Left lobe of liver (tissue), 2 donors: ENCODE measurements at places on chromosomes 16 and 17. TPM values are rescaled to one million over a fixed set of nuclear protein-coding genes. Genes with fewer than 3 reads are reported as not detected.
A peak's percentile ranks its signal among the peaks of the same experiment; 100 is the strongest.

KRTAP4-9 gene
- total RNA-seq, result not detected

KRTAP1-5 gene
- not detected for total RNA-seq

- no peak for DNase-seq
Measured at GRCh38 chr17:11412654-11413053, 171.6 kb downstream of the SHISA6 start.

DNA sequence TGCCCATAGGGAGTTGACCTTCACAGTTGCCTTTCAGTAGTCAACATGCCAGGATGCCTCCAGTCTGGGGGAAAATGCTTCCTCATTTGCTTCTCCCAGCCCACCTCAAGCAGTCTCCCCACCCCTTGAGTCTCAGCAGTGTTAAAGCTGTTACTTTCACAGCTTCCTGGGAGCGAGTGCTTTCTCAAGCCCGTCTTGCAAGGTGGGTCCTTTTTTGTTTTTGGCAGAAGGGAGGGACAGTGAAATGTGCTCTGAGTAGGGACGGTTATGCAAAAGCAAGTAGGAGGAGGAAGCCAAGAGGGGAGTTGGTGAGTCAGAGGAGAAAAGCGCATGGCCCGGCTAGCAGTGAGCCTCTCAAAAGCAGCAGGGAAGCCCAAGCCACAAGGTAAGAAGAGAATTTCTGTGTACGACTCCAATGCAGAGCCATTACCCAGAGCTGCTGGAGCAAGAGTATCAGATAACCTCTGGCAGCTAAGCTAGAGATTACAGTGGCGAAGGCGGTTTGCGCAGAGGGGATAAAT lies at the start of gene CHST4:
Gene CHST4, plus strand, starts transcription at position 316 of the 521 bp plus-strand sequence. CDS start 10,252 bp downstream, outside the sequence.
- no peak for DNase-seq

TMEM88 gene
- total RNA-seq, result 1.3 TPM

DNA sequence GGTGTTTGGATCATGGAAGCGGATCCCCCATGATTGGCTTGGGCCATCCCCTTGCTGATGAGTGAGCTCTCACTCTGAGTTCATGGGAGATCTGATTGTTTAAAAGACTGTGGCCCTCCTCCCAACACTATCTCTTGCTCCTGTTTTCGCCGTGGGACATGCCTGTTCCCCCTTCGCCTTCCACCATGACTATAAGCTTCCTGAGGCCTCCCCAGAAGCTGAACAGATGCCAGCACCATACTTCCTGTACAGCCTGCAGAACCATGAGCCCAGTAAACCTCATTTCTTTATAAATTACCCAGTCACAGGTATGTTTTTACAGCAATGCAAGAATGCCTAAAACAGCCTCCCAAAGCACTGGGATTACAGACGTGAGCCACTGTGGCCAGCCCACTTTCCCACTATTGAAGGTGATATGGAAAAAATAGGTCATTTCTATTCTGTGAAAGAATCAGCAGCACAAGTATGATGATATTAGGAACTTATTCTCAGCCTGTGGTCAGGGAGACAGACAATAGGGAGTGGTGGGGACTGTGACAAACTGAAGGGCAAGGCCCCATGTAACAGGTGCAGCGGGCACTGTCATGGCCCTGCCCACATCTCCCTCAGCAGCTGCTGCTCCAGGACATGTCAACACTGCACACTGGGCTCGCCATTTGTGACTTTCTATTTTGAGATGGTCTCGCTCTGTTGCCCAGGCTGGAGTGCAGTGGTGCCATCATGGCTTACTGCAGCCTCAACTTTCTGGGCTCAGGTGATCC lies 33.7 kb upstream of the LITAF start:
- no peak for DNase-seq

- DNase-seq, result no peak
Measured at GRCh38 chr16:86974120-86974519, 343.1 kb downstream of the C16orf95 start.

GRCh38 chr17:302300-302698 lies 50.3 kb downstream of the RPH3AL start:
- DNase-seq, result no peak

GRCh38 chr17:42525221-42525620 lies 10.8 kb upstream of the NAGLU start:
- DNase-seq, result no peak

DNA sequence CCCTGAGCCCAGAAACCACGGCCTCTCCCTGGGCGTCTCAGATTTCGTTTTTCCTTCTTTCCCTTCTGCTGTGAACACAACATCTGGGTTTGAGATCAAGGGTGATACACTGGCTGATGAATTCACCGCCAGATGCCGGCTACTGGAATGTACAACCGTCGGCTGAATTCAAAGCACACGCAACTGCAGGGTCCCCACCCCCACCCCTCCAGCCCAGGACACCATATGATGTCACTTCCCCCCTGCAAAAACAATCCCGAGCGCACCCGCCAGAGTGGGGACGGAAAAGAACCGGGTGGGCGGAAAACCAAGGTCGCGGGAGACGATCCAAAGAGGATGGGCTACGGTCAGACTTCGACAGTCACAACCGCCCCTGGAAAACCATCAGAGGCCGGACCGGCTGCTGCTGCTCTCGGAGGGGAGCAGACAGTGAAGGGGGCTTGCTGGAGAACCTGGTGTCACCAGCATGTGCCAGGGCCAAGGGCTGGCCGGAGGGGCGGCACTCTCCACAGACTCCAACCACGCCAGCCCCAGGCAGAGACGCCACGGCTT lies 23.3 kb downstream of the CEP295NL start:
- no peak for DNase-seq

DNA sequence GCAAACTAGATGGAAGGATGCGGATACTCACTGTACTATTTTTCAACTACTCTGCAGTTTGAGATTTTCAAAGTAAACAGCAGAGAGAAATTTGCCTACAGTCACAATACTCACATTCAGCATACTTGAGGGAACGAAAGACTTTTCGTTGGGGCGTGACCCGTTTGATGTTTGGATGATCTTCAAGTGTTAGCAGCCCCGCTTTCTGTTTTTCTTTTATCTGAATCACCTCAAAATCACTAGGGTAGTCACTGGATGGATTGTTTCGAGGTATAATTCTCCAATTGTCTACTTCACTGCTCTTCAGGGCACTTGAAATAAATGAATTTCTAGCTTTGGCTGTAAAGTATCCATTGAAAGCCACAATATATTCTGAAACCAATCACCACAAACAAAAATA lies 17.8 kb downstream of the MBTPS1 start:
- DNase-seq, result no peak

PPL gene
- total RNA-seq, result 26.4 TPM

- DNase-seq, result no peak
Measured at GRCh38 chr16:57985204-57986181, 14.6 kb upstream of the CNGB1 start.

DNA sequence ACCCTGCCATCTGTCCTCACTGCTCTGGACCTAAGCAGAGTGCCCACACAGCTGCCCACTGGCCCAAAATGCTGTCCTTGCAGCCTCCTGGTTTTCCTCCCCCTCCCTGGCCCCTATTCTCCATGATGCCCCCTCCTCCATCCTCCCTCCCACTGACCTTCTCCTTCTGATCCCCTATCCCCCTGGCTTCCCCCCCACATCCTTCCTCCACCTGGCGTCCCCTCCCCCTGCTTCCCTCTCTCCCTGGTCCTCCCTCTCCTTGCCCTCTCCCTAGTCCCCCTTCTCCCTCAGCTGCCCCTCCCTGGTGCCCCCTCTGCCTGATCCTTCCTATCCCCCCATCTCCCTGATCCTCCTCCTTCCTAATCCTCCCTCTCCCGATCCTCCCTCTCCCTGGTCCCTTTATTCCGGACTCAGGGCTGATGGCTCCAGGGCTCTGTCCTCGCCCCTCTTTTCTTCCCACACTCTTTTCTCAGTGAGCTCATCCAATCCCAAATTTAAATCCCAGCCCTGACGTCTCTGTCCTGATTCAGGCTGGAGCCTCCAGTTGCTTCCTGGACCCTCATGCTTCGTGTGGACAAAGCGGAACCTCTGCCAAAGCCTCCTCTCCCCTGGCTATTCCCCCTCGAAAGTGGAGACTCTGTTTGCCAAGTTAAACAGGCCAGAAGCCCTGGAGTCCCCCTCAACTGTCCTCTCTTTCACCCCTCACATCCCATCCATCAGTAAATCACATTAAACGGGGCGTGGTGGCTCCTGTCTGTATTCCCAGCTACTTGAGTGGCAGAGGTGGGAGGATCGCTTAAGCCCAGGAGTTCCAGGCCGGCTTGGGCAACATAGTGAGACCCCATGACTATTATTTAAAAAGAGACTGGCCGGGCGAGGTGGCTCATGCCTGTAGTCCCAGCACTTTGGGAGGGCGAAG lies 18.1 kb upstream of the RHBDF2 start:
- no peak for DNase-seq

GRCh38 chr17:54426296-54426886 lies 474.3 kb upstream of the TOM1L1 start:
- no peak for DNase-seq

ABCC11 gene
- total RNA-seq, result 5.8 TPM

- no peak for DNase-seq
Measured at GRCh38 chr17:9729735-9730420, 61.5 kb downstream of the DHRS7C start.

DNA sequence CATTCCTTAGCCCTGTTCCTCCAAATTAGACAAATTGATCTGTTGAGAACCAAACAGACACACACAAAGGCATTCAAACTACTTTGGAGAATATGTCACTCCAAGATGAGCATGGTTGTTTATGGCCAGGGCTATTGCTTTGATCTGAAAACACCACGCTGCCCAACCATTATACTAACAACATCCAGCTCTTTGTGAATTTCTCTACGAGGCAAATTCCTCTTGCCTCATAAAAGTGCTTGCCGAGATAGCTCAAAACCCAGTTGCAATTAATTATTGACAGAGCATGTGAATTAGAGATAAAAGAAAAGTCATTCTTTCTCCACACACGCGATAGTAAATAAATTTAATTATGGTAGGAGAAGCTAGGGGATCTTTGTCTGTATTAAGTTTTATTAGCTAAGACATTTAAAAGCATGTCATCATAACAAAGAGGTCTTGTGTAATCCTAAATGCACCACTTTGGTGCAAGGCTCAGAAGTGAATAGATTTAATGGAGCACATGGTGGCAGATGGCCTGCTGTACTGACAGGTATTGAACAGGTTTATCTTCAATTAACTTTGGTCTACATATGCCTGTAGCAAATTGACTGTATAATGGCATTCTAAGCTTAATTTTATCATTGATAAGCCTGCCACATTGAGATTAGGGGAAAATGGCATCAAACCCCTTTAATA lies 441.8 kb downstream of the HS3ST4 start:
- no peak for DNase-seq

DNA sequence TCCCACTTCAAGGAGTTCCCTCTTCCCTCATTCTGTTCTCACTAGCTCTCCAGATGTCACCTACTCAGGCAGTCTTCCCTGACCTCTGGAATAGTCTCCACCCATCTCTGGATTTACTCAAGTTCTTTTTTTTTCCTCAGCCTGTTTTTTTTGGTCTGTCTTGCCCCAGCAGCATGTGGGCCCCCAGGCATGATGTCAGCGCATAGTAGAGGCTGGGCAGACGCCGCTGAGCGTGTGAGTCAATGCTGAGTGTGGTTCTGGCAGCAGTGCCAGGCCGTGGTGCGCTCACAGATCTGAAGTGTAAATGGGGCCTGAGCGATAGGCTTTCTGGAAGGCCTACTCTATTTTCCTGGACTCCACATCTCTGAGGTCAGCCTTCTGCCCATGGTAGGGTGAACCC lies 2.7 kb upstream of the KCNJ18 start:
- DNase-seq, result no peak

TBC1D3 gene
- total RNA-seq, result not detected

GRCh38 chr16:47916266-47916665 lies 239.5 kb downstream of the ABCC12 start:
- DNase-seq, result no peak

DNA sequence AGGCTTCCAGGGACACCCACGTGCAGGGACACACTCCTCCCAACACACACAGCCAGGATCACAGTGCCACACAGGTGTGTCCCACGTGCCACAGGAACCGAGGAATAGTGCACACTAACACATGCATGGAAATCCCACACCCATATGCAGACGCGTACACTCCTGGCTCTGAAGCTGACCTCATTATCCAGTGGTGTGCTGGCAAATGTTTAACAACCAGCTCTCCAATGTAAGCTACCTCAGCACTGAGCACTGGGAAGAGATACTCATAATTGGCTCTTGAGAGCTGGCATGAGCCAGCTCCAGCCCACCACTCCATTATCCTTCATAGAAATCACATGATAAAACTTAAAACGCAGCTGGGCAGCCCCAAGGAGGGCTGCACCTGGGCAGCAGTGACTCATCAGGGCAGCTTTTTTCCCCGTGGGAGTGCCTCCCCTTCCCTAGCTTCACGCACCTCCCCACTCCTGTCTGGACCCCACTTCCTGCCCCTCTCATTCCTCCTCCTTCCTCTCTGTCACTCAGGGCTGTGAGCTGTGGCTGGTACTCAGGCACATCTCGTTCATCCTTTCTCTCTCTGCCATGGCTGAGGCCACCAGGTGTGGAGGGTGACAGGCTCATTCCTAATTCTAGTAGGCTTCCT lies 14.9 kb upstream of the TBX21 start:
- no peak for DNase-seq

GRCh38 chr16:534135-534534 lies 6.6 kb downstream of the CAPN15 start:
- DNase-seq, result peak; percentile 82

- no peak for DNase-seq
Measured at GRCh38 chr17:16962804-16963203, 9.1 kb downstream of the TNFRSF13B start.

DNA sequence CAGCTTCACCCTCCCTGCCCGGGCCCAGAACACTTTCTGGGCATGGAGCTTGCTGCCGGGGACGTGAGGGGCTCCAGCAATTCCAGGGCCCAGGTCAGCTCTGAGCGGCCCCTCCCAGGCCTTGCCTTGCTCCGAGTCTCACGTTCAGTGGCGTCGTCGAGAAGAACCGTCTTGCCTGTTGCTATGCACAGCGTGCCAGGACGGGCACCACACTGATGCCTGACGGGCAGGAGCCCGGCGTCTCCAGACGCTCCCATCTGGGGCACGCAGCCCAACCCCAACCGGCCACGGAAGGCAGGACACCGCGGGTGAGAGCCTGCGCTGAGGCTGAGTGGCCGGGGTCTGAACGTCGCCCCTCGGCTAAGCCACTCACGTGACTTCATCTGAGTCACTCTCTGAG lies 27.1 kb downstream of the TIMM22 start:
- DNase-seq, result no peak

CD79B gene
- total RNA-seq, result 0.81 TPM

DNA sequence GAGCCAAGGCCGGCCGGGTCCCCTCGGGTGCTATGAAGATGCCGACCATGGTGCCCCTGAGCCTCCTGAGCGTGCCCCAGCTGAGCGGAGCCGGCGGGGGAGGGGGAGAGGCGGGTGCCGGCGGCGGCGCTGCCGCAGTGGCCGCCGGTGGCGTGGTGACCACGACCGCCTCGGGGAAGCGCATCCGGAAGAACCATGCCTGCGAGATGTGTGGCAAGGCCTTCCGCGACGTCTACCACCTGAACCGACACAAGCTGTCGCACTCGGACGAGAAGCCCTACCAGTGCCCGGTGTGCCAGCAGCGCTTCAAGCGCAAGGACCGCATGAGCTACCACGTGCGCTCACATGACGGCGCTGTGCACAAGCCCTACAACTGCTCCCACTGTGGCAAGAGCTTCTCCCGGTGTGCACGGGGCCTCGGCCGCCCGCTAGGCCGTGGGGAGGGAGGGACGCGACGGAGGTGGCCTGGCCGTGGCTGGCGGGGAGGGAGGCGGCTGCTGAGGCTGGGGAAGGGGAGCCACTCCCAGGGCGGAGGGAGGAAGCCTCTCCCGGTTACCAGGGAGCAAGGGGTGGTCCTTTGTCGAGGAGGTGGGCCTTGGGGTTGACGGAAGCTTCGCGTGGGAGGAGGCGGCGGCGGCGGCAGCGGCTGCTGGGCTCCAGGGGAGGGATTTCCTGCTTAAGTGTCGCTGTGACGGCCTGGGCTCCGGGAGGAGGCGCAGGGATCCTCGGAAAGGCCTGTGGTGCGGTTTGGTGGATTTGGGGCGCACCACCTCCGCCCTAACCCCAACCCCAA lies 1.3 kb downstream of the MAZ start:
- DNase-seq, result peak; percentile 82
